ENCODE measurements at places on chromosomes 11 and 22.

GRCh38 chr11:64297699-64298358 is 2.3 kb upstream of the CATSPERZ start:
- no peak for DNase-seq

DNA sequence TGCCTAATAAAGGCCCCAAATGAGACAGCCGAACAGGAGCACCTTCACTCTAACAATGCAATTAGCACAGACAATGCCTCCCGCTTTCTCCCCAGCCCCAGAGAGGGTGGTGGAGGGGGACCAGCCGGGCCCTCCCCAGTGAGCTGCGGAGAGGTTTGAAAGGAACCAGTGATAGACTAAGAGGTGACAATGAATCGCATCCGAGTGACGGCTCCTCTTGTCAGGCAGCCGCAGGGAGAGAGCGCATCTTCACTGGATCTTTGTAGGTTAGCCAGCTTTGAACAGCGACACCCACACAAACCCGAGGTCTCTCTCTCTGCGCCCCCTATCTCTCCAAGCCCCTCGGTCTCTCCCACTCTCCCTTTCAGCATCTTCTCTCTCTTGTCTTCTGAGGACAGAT is 28.0 kb downstream of the FLRT1 start:
- no peak for DNase-seq

- no peak for DNase-seq
These were observed 756.2 kb upstream of the TENM4 start for GRCh38 chr11:80196932-80197554.

DNA sequence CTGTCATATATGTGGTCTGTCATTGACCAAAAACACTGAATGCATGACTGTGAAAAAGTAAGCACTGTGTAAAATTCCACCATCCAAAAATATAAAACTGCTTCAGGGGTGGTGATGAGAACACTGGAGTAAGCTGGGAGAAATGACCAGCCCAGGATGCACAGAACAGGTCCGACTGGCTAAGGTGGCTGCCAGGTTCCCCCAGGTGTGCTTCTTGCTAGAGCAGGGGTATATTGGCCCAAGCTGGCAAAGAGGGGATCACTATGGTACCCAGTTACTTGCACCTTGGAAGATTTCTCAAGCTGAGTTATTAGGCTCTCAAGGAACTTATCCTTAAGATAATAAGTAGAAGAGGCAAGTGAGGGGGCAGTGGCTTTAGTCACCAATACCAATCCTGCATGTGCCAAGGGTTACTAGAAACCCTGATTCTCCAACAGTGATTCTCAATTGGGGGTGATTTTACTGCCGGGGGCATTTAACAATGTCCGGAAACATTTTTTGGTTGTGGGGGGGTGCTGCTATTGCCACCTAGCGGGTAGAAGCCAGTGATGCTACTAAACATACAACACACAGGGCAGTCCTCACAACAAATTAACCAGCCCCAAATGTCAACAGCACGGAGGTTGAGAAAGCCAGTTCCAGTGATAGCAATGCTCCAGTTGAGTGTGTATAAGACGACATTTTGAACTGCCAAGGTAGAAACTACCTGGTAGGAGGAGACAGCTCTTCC is 15.7 kb downstream of the SNU13 start:
- DNase-seq = no peak

GRCh38 chr11:105401269-105401809 is 208.5 kb upstream of the GRIA4 start:
- DNase-seq = no peak

GRCh38 chr11:118699506-118700220 is 20.2 kb upstream of the TREH start:
- DNase-seq = peak; percentile 67

DNA sequence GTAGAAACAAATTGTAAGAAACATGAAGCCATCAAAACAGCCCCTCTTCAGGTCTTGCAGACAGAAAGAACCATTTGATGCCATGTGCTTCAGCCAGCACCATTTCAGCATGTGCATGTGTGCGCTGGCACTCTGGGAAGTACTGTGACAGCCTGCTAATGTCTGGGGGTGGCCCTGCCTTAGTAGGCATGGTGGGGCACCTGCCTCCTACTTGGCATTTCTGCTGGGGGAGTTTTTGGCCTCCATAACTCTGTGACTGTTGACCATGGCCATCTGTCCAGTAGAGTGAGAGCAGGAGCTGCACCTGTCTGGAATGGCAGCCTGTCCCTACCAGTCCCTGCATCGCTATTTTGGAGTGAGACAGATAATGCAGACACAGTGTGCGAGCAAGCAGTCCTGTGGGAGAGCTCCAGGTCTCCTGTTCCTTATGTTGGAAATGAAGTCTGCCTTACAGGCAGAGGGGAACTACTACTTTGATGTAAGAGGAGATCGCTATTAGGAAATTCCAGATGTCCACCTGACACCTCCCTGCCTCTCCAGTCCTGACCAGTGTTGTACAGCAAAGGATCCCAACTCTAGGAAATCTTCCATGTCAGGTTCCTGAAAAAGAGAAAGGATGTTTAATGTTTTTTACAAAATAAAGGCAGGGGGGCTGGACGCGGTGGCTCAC is 102.5 kb downstream of the ATXN10 start:
- DNase-seq = no peak

GRCh38 chr11:106461839-106462545 is 384.5 kb downstream of the AASDHPPT start:
- no peak for DNase-seq

- DNase-seq = peak; percentile 23
These were observed 51.0 kb upstream of the SEPTIN5 start for GRCh38 chr22:19663286-19663815.

DNA sequence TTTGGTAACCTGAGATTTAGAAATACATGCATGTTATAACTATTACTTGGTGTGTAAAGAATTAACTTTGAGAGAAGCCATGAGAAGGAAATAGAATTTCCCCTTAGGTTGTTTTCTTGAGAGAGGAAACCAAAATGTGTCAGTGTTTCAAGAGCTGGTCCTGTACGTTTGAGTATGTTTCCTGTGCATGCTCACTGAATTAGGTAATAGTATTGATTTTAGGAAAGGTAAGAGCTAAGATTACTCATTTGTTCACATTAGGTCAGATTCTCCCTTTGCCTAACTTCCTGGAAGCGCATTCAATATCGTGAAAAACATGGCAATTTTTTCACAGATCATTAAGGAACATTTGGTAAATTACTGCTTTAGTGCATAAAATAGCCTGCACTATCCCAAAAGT is 49.3 kb upstream of the RDX start:
- no peak for DNase-seq

DNA sequence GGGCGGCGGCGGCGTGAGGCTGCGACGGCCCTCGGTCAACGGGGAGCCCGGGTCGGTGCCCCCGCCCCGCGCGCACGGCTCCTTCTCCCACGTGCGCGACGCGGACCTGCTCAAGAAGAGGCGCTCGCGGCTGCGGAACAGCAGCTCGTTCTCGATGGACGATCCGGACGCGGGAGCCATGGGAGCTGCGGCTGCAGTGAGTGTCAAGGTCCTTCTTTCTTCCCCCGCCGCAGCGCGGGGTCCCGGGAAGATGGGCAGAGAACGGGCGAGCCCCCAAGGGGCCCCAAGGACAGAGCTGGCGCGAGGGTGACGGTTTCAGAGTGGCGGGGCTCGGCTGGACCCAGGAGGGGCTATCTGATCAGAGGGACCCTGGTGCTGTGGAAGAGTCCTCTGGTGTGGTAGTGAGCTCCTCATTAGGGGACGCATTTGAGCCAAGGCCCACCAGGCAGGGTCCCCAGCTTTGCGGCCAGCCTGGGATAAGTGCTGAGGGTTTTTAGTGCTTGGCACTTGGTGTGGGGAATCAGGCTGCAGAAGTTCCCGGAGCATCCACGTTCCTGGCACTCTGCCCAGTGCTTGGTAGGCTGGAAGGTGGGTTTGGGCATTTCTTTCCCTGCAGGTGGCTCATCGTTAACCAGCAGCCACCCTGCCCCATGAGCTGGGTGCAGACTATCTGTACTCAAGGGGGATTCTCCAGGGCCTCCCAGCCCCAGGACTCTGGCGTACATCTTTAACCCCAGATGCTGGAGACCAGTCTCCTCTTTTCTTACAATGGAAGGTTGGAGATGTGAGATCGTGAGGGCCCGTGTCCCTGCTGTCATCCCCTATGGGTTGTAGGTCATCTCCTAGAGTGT is 9.8 kb downstream of the EHBP1L1 start:
- DNase-seq = no peak

DNA sequence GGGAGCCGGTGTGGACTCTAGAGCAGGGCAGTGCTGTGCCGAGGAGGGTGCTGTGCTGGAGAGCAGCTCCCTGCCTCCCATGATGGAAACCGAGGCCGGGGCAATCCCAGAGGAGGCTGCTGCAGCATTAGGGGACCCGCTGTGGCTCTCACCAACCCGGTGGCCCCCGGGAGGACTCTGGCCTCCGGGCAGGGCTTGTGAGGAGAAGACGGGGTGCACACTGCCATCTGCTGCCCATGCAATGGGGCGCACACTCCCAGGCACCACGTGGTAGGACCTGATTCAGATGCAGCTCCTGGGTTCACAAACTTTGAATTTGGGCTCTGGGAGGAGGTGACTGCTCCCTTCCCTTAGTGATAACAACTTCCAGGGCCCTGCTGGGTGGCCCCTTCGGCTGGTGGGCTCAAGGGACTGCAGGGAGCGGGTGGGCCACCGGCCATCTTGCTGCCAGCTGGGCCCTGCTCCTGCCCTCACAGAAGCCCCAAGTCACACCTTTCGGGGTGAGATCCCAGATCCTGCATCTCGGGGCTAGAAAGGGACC is 93.8 kb upstream of the FGF3 start:
- DNase-seq = peak; percentile 35

DNA sequence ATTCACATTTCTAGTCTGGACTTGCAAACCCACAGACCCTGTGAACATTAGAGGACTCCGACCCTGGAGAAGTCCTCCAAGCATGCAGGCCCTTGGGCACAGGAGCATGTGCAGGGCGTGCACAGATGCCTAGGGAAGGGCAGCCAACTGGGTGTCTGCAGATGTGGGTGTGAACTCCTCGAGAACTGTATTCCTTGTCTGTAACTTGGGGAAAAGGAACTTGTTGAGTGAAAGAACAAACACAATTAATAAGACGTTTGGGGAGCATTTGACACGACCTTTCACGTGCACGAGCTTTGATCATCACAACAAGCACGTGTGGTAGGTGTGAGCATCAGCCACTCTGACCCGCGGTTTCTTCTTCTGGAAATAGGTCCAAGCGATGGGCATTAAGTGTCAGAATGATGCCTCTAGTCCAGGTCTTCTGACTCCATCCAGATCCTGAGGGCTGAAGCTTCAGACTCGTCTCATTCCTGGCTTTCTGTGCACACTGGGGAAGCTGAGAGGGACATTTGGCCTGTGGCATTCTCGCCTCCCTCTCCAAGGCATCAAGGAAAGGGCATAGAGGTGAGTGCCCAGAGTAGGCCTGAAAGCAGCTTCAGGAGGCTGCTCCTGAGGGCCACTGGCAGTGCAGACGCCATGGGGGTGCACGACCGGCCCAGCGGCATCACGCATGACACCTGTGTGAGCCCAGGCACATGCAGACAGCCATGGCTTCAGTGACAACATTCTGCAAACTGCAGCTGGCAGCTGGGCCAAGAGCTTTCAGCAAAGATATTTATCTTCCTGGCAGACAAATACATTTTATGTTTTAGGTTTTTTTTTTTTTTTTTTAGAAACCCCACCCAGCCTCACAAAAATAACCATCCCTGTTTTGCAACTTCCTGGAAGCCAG is 32.5 kb downstream of the ALX4 start:
- DNase-seq = no peak

- DNase-seq = peak; percentile 68
These were observed 68.7 kb downstream of the DDX10 start for GRCh38 chr11:108733479-108734116.

DNA sequence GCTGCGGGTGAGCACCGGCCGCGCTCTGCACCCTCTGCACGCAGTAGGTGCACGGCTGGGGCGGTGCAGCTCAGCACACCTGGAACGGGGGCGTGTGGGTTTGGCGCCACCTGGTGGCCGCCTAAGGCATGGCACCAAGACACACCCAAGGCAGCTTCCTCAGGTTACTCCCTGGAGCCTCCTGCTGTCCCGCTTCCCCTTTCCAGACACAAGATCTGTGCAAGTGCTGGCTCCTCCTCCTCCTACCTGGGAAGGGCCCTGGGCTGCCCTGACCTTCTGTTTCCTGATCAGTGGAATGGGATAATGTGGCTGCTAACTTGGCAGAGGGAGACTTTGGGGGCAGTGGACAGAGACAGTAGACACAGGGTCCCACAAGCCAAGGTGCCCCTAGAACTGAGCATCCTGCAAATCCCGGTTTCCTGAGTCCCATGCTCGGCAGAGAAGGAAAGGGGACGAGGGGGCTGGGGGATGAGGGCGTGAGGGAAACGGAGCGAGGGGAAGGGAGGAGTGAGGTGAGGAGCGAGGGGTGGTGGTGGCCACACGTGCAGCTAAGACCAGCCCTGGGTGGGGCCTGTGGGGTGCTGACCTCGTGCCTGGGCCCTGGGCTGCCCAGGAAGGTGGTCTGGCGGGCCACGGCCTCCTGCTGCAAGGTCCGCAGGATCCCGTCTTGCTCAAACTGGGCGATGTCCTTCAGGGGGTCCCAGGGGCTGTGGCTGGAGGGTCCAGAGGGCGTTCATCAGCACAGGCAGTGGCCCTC is 34.8 kb upstream of the CARS1 start:
- peak; percentile 79 for DNase-seq

- peak; percentile 35 for DNase-seq
These were observed 437 bp downstream of the SLC43A3 start for GRCh38 chr11:57426439-57426928.

DNA sequence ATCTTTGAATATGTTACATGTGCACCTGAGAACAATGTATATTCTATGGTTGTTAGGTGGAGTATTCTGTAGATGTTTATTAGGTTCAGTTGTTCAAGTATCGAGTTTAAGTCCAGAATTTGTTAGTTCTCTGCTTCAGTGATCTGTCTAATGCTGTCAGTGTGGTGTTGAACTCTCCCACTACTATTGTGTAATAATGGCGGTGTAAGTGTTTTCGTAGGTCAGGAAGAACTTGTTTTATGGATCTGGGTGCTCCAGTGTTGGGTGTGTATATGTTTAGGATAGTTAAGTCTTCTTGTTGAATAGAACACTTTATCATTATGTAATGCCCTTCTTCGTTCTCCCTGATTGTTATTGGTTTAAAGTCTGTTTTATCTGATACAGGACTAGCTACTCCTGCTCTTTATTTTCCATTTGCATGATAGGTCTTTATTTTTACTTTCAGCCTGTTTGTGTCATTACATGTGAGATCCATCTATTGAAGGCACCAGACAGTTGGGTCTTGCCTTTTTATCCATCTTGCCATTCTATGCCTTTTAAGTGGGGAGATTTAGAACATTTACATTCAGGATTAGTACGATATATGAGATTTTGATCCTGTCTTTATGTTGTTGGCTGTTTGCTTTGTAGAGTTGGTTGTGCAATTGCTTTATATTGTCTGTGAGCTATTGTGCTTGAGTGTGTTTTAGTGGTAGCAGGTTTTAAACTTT is 121.6 kb downstream of the DDX10 start:
- no peak for DNase-seq

DNA sequence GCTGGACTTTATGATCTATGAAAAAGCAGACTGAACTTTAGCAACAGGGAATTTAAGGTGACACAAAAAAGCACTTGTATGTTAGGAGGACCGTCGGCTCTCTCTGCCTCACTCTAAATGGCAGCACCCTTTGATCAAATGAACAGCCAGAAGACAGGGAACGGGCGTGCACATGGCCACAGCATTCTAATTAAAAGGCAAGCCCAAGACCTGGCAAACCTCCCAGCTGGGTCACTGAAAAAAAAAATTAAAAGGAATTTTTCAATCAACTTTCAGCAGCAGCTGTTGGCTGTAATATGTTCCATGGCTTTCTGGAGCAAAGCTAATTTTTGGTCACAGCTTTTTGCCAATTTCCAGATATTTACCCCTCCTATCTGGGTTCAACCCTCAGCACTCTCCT is 116.5 kb downstream of the C11orf58 start:
- DNase-seq = no peak

GRCh38 chr22:47059076-47059475 is 296.6 kb downstream of the TBC1D22A start:
- DNase-seq = no peak

GRCh38 chr11:11279956-11280689 is 72.9 kb downstream of the CSNK2A3 start:
- no peak for DNase-seq
